ENCODE measurements at places on chromosomes 7 and 10.

DNA sequence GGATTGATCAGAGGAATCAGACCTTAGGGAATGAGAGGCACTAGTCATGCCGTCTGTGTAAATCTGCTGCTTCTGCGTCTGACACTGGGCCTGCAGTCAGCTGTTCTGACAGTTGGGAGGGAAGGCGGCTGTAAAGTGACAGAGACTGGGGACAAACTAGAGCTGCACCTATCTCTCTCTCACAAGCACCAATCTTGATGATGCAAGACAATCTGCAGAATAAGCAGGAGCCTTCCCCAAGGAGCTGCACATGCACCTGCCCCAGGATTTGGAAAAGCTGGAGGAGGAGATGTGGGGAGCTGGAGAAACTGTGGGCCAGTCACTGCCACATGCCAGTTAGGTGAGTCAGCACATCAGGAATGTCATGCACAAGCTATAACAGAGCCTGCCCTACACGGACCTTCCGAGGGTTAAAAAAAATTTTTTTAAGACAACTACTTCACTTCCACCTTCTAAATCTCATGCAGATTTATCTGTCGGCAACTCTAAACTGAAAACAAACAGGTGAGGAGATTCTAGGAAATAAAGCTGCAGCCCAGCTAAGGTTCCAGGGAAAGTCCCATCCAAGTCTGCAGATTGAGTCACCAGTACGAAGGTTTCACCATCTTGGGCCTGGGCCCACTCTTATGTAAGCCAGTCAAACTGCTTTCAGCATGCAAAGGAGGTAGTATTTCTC, 39.2 kb downstream of the ENO4 start:
- DNase-seq, result no peak

- DNase-seq, result no peak
Observed at GRCh38 chr7:40810274-40810673, 675.5 kb downstream of the SUGCT start.

DNA sequence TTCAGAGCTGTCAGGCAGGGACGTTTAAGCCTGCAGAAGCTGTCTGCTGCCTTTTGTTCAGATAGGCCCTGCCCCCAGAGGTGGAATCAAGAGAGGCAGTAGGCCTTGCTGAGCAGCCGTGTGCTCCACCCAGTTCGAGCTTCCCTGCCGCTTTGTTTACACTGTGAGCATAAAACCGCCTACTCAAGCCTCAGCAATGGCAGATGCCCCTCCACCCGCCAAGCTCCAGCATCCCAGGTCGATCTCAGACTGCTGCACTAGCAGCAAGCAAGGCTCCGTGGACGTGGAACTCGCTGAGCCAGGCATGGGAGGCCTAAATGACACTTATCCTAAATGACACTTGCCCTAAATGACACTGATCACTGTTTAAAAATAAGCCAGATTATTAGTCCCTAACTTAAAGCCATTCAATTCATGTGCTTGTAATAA, 6.8 kb upstream of the ASB15 start:
- DNase-seq, result no peak

GRCh38 chr7:41336981-41337380, 365.9 kb downstream of the INHBA start:
- DNase-seq, result no peak

- no peak for DNase-seq
Observed at GRCh38 chr7:22676385-22676784, 50.6 kb upstream of the IL6 start.

DNA sequence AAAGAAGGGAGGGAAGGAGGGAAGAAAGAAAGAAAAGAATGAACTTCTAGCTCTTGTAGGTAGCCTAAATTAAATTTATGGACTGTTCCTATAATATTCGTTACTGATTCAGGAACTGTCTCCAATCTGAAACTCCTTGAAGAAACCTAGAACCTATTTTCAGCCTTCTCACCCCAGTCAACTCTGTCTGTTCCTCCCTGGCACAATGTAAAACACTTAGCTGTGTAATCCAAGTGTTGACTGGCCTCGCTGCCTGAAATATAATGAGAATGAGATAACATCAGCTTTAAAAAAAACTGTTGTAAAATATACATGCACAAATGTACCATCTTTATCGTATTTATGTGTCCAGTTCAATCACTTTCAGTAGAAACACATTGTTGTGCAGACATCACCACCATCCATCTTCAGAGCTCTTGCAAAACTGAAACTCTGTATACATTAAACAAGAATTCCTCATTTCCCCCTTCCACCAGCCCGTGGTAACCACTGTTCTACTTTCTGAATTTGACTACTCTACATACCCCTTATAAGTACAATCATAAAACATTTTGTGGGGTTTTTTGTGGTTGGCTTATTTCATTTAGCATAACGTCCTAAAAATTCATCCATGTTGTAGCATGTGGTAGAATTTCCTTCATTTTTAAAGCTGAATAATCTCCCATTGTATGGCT, 6.3 kb upstream of the C7orf33 start:
- DNase-seq, result no peak

DNA sequence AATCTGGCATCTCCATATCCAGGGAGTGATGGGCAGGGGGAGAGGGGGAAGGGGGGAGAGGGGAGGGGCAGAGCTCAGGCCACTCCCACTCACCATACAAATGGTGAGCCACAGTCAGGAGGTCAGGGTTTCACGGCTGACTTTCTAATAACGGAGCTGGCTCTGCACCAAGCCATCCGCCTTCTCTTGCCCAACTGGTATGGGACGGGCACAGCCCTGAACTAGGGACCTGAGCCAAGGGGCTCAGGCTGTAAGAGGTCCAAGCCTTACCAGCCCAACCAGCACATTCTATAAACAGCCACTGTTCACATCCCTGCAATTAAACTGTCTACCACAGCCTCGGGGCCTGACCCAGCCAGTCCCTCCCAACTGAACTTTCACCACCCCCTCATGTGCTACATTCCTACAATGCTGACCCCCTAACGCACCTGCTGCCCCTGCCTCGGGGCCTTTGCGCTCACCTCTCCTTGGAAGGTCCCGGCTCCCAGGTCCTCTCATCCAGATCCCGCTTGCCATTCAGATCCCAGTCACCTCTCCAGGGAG, 32.5 kb downstream of the RGS10 start:
- DNase-seq, result no peak

- no peak for DNase-seq
Observed at GRCh38 chr10:84348860-84349259, 20.5 kb downstream of the CCSER2 start.

DNA sequence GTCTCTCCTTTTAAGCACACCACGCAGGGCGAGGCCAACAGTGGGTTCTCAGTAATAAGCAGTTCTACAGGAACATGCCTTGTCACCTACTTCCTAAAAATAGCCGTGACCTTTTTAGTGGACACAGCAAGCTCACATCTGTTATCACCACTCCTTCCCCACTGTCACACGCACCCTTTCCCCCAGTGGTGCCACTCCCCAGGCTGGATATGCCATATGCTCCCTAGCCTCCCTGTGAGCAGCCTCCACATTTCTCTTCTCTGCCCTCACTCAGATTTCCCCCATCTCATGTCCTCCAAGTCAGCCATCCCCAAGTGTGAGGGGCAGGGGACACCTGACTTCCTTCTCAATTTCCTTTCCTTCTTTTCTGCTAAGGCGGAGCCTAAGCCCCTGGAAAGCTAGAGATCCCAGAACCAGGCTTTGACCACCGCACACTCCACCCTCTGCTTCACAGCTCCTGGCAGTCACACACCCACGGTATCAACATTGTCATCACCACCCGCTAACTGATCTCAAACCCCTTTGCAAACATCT, 3.7 kb downstream of the ANXA11 start:
- no peak for DNase-seq

GRCh38 chr10:128001849-128002248, 94.9 kb downstream of the PTPRE start:
- no peak for DNase-seq

DNA sequence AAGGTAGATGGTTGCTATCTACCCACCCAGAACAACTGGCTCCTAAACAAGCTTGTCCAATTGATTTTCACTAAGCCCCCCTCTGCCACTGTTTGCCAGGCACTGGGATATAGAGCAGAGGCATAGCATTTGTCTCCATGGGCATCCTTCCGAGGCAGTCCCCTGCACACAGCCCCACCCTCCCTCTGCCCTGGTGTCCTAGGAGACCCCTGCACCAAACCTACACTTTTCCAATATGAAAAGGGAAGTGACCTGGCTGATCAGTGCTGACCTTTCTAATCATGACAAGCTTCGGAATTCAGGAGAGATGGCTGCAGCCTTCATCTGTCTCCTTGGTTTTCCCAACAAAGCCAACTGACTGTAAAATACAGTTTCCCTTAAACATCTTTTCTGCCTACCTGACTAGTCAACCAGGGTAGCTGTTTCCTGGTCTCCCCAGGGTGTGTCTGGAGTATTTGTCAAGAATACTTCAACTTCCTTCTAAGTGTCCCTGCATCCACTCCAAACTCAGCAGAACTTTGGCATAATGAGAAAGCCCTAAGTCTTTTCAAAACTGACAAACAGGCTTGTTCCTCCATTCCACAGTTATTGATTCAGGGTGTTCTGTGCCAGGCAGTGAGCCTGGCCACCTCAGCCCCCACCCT, 7.6 kb upstream of the SLC18A3 start:
- no peak for DNase-seq

GRCh38 chr7:24978843-24979469, 1.0 kb downstream of the OSBPL3 start:
- DNase-seq, result no peak

DNA sequence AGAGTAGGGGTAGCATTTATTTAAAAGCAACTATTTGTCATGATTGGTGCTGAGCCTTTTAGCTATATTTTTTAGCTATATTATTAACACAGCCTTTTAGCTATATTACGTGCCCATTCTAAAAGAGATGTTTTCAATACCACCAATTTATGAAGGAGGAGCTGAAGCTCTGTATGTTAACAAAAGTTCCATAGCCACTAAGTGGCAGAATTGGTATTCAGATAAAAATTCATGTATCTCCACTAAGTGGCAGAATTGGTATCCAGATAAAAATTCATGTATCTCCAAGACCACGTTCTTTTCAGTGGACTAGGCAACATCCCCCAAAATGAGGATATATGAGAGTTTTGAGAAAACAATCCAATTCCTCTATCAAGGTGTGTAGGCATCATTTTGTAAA, 268.6 kb downstream of the HGF start:
- DNase-seq, result no peak

DNA sequence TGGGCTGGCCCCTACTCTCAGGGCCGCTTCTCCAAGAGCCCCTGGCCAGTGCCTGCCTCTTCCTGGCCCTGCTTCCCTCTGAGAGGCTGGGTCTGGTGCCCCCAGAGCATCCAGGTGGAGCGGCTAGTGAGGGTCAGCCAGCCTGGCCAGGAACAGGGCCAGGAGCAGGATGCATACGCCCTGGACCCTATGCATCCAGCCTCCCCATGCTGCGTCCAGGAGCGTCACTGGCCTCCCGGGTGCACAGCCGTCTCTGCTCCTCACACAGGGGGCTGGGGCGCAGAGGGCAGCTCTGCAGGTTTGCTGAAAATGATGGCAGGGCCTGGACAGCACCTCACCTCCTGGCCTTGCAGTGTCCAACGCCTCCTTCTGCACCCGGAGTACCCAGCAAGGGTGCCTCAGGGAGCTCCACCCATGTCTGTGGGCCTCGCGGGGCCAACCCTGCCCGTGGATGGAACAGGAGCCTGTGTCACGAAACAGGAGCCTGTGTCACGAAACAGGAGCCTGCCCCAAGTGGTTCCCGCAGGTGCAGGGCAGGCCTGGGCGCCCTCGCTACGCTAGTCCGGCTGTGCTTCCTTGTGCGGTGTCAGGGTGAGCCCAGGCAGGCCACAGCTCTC, 246.2 kb upstream of the PPP2R2D start:
- no peak for DNase-seq

DNA sequence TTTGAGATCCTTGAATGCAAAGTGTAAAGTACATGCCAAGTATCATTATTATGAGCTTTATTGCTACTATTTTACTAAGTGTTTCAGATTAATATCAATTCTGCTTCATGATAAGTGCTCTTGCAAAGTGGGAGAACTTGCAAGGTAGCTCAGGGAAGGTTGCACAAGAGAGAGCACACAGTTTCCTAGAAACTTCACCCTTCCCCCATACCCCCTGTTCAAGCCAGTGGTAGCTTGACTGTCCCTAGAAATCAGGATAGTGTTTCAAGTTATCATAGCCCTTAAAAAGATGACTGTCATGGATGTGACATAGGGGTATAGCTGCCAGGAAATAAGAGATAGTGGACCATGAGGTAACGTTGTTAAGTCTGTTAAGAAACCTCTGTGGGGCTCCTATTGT, 251.5 kb downstream of the TRIL start:
- no peak for DNase-seq

DNA sequence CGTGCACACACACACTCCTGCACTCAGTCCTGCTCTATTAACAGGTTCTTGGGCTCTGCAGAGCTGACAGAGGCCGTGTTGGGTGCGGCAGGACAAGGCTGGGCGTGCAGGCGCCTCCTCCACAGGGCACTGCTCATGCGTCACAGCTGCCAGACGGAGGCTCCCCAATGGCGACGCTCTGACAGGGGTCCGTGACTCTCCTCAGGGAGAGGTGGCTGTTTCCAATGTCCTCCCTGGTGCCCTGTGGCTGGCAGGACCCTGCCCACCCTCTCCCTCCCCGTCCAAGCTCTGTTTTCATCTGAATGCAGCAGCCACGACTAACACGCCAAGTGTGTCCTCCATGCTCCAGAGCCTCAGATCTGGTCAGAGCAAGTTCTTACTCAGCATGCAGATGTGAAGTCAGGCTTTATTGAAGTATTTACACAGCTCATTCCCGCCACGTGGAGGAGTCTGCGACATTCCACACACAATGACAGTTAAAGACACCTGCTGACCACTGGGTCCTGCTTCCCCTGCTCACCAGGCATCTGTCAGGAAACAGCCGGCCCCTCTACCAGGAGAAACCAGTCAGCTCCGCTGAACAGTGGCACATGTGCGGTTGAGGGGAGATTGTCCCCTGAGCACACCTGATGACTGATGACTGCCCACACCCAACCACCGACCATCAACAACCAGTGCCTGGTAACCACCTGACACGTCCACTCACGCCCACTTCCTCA, 116.7 kb downstream of the VIPR2 start:
- no peak for DNase-seq

GRCh38 chr7:147859486-147859885, 731.1 kb upstream of the C7orf33 start:
- no peak for DNase-seq

GRCh38 chr7:79652619-79653018, 199.2 kb upstream of the MAGI2 start:
- DNase-seq, result no peak

- no peak for DNase-seq
Observed at GRCh38 chr7:51366172-51366728, 49.6 kb upstream of the COBL start.

DNA sequence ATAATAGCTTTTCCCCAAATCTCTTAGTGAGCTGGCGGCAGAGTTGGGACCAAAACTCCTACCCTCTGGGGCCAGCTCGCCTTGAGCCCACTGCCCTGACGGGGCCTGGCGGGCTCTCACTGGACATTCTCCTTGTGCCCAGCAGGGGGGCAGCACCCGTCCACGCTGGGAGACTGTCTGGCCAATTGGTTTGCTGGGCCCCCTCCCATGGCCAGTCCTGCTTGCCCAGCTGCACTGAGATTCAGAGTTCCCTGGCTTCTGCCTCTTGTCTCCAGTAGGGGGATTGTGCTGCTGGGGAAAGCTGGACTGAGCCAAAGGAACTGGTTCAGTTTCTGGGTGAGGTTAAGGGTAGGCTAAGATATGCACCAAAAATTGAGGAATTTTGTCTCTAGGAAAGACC, 59.8 kb downstream of the RAMP3 start:
- DNase-seq, result no peak
